ENCODE measurements at places on chromosomes 7 and 10. TPM values are rescaled to one million over a fixed set of nuclear protein-coding genes. Genes with fewer than 3 reads are reported as not detected.

DNA sequence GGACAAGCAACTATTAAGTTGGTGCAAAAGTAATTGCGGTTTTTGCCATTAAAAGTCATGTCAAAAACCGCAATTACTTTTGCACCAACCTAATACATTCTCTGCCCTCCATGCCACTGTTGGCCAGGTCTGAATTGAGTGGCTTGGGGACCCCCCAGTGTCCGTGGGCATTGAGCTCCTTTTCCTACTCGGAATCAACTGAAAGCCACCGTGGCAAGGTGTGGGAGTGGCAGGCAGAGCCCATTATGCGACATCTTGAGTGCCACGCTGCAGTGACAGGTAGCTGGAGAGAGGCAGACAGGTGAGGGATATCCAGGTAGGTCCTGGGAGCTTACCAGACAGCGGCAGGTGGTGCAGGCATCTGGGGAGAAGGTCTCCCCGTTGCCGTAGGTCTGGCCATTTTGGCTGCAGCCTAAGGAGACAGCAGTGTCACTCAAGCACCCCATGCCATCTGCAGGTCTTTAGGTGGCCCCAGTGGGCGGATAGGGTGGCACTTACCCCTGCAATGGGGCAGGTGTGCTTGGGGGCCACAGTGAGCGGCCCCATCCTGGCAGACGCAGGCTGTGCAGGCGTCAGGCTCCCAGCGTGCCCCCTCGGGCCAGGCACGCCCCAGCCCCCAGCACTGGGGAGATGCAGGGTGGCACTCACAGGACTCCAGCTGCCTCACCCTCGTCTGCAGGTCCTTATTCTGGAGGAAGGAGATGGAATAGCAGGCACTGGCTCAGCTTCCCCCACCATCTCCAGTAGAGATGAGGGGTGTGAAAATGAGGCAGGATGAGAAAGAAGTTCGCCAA is 3.5 kb downstream of the KCP start:
- DNase-seq = no peak

GDI2 gene
- total RNA-seq = 288 TPM

NKX6-2 gene
- not detected for total RNA-seq

DNA sequence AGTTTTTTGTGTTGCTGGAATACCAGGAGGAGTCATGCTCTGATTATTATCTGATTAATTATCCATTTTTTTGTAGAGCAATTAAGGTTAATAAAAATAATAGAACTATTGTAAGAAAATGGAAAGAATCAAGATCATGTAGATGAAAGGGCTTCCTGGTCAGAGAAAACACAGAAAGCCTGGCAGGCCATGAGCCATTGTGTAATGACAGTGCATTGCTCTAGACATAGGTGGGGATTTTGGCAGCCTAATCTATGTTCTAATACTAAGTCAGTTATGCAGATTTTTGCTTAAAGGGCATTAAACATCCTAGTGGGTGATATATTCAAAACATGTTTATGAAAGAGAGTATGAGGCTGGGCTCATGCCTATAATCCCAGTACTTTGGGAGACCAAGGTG is 198.2 kb downstream of the PPP1R9A start:
- DNase-seq = no peak

GRCh38 chr10:125011171-125011925 is 69.4 kb downstream of the ZRANB1 start:
- no peak for DNase-seq

GRCh38 chr7:44278451-44279161 is 46.8 kb downstream of the CAMK2B start:
- no peak for DNase-seq

KCNIP2 gene
- total RNA-seq = 2.4 TPM

TAS2R41 gene
- total RNA-seq = not detected
